ENCODE measurements at places on chromosomes 11 and 22.

DNA sequence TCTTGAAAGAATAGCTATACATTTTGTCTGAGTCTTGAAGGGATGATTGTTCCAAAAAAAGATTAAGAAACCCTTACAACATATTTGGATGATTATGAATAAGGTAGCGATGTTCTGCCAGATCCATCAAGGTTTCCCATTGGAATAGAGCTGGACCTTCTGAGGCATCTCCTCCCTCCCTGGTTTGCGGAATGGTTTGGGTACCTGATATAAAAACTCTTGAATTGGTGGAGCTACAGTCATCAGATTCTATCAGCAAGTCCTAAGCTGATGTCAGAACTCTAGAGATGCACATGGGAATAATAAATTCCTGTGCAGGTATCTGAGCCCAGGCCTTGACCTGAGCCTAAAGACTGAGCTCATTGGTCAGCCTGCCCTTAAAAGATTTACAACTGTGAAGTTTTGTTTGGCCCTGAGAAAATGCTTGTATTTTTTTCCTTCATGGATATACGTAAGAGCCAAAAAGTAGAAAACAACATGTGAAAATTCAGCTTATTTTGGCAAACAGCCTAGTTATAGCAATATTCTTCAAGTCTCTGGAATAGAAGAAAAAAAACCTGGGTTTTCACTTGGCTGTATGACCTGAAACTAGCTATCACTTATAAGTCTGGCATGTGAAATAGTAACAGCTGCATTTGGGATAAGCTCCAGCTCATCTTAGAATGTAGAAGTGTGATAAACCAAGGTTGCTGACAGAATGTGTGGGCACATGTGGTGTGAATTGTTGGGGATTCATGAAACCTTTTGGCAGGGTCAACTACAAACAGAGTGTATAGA, 265.7 kb upstream of the CTSC start:
- DNase-seq: no peak

- no peak for DNase-seq
Observed at GRCh38 chr11:76103460-76103859, 102.8 kb downstream of the WNT11 start.

DNA sequence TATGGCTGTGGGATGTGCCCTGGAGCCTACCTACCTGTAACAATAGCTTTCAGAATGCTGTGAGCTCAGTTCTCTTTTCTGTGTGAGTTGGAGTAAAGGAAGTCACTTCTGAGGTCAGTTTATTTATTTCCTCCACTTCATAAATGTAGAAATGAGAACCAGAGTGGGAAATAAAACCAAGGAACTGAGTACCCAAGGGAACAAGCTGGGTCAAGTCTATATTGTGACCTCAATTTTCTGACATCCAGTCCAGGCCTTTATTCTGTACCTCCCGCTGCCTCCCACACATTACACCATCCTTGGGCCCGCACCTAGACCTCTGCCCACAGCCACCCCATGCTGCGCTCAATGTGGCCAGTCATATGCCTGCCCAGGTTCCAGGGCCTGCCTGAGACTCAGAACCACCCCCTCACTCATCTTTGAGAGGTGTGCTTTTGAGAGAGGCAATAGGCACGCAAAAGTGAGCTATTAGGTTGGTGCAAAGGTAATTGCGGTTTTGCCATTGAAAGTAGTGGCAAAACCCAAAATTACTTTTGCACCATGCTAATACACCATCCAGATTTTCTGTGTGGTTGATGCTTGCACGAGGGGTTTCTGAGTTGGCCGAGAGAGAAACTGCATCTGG, 9.8 kb downstream of the MS4A6E start:
- DNase-seq: no peak

- DNase-seq: no peak
Observed at GRCh38 chr11:79328402-79328801, 112.4 kb downstream of the TENM4 start.

- DNase-seq: no peak
Observed at GRCh38 chr11:35484435-35484834, 41.0 kb downstream of the PAMR1 start.

GRCh38 chr22:46292732-46293131, 3.9 kb upstream of the GTSE1 start:
- DNase-seq: no peak

GRCh38 chr22:41092847-41093411, 537 bp downstream of the EP300 start:
- no peak for DNase-seq

DNA sequence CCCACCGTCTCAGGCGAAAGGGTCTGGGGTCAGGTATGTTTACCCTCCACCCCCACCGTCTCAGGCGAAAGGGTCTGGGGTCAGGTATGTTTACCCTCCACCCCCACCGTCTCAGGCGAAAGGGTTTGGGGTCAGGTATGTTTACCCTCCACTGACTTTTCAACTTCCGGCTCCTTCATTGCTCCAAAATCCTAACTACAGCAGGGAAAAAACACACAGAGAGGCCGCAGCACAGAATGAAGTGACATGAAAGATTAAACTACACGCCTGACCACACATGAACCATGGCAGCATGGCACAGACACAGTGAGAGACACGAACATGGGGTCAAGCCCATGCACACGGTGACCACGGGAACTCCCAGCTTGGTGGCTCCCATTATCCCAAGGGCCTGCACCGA, 634.9 kb upstream of the B3GAT1 start:
- DNase-seq: no peak

DNA sequence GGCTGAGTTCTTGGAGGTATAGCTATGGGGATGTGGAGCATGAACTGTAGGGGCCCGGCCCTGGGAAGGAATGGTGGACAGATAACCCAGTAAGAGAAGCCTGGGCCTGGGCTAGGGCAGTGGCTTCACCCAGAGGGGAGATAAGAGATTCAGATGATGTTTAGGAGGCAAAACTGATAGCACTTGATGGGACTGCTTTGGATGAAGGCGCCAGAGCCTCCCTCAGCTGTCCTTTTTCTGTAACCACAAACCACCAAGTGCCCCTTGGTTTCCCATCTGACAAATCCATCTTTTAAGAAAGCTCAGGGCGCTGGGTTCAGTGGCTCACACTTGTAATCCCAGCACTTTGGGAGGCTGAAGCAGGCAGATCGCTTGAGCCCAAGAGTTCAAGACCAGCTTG, 23.4 kb downstream of the RELT start:
- DNase-seq: no peak

- DNase-seq: no peak
Observed at GRCh38 chr11:126385991-126386728, 30.7 kb downstream of the ST3GAL4 start.

- no peak for DNase-seq
Observed at GRCh38 chr11:13997881-13998280, 35.4 kb downstream of the SPON1 start.

- no peak for DNase-seq
Observed at GRCh38 chr22:46108564-46109473, 41.5 kb upstream of the PPARA start.

GRCh38 chr11:88040148-88040496, 135.1 kb downstream of the RAB38 start:
- DNase-seq: no peak

DNA sequence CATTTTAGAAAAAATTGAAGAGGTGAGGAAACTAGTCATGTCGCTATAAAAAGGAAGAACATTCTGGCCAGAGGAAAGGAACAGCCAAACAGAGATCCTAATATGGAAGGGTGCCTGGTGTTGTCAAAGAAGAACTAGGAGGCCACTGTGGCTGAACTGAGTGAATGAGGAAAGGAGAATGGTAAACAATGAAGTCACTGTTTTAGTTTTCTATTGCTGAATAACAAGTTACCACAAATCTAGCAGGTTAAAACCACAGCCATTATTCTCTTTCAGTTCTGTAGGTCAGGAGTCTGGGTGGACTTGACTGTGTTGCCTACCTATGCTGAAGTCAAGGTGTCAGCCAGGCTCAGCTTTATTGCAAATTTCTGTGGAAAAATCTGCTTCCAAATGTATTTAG, 549.3 kb upstream of the CCDC90B start:
- no peak for DNase-seq

DNA sequence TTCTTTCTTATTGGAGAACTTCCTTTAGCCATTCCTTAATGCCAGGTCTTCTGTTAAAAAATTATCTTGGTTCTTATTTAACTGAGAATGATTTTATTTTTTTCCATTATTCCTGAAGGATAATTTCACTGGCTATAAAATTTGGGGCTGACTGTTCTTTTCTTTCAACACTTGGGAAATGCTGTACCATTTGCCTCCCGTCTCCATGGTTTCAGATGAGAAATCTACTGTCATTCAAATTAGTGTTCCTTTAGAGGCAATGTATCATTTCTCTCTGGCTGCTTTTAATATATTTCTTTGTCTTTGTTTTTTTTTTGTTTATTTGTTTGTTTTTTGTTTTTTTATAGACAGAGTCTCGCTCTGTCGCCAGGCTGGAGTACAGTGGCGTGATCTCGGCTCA, 51.8 kb upstream of the SMTN start:
- DNase-seq: no peak

DNA sequence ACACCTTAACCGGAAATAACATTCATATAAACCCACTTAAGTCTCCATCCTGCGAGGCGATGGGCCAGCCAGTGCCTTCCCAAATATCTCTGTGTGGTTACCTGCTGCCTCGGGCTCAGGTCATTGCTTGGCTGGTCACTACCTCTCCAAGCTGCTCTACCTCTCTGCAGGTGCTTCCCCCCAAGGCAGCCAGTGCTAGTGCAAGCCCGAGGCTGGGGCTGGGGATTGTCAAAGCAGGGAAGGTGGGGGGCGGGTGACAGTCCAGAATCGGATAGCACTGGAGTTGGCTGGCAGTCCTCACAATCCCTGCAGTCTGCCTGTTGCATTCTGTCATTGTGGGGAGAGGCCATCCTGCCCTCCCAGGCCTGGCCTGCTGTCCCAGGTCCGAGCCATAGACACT, 11.1 kb downstream of the MCHR1 start:
- no peak for DNase-seq

DNA sequence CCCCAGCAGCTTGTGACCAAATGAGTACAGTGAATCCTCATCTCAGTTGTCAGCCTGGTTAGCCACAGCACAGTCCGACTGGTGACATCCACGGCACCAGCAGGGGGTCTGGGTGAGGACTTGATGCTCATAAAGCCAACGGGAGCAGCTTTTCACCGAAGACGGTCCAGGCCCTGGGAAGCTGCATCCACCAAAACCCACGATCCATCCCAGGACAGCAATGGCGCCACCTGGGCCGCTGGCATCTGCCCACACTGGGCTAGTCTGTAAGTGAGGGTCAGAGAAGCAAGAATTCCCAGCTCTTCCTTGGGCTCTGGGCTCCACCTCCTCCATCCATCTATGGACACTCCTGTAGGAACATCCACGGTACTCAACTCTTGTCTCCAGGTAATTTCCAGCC, 25.1 kb upstream of the FXYD6 start:
- DNase-seq: no peak

DNA sequence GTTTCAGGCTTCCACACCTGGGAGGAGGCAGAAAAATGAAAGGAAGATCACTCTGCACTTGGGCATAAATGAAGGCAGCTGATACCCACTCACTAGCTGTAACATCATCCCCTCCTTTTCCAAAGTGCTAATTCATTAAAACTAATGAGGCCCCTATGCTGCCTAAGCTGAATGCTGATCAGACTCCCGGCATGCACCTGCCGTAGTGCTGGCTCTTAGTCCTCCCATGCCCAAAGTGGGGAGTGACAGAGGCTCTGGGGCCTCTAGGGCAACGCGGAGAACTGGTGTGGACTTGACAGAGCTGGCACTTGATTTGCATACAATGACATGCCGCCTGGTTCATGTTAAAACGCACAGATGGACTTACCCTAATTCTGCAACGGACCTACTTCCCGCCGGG, 96.5 kb upstream of the NCAM1 start:
- no peak for DNase-seq

- DNase-seq: no peak
Observed at GRCh38 chr11:12288931-12289666, 88.3 kb upstream of the PARVA start.

- DNase-seq: no peak
Observed at GRCh38 chr11:279966-280705, 1.9 kb downstream of the NLRP6 start.

- no peak for DNase-seq
Observed at GRCh38 chr11:61080526-61080925, 21.8 kb upstream of the CD5 start.

GRCh38 chr11:44351006-44351660, 41.2 kb upstream of the ALX4 start:
- no peak for DNase-seq

- no peak for DNase-seq
Observed at GRCh38 chr11:77725433-77725832, 87.8 kb upstream of the CLNS1A start.

DNA sequence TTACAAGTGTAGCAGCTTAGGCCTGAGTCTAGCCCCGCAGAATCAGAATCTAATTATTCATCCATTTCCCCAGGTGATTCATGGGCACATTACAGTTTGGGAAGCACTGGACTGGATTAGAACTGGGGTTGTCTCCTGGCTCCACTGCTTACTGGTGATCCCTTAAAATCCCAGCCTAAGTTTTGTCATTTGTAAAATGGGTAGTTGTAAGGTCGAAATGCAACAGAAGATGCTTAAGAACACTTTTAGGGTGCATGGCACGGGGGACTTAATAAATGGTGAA, 1.3 kb downstream of the STX3 start:
- no peak for DNase-seq

DNA sequence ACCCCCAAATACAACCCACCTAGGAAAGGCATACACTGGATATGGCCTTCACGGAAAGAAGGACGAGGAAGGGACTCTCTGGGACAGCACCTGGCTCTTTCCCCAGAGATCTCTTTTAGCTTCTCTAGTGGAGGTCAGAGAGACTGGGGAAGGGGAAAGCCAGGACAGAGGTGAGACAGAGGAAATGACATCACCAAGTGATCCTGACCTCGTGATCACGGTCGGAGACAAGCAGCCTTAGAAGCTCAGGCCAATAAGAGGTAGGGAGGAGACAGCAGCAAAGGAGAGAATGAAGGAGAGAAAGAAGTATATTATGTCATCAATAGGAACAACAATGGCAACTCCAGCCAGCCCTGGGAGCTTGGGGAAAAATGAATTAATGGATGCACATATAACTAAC, 15.4 kb upstream of the TMPRSS13 start:
- DNase-seq: no peak

DNA sequence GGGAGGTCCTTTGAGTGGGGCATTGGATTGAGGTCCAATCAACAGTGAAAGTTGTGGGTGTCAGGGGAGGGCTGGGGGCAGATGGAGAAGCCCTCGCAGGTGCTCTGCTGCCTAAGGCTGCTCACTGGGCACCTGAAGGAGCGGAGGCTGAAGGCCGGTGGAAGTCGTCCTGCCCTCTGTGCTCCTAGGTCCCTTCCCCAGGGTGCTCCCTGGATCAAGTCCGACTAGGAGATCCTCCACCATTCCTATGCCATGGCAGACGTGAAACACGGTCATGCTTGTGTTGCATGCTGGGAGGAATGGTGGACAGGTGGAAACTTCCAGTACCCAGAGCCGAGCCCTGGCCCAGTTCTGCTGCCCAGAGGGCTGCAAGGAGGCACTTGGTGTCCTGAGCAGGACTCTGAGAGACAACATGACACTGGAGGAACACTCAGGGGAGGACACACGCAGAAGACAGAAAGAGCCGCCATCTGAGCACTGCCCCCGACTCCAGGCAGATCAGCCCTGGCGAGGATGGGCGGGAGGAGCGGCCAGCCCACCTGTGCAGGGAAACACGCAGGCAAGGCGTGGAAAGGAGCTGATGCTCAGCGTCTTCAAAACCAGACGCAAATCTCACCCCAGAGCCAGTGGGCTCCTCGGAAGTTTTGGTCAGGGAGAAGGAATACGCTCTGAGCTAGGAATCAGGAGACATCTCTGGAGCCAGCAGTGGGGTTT, 786.8 kb downstream of the BRD1 start:
- no peak for DNase-seq

GRCh38 chr11:45945397-45945999, 23.0 kb downstream of the LARGE2 start:
- no peak for DNase-seq

GRCh38 chr11:35752115-35752514, 89.5 kb downstream of the TRIM44 start:
- no peak for DNase-seq

Data from NCI-H1436 treated with DMSO at 0.1 percent for 48 hours (cell line).